ENCODE measurements at places on chromosomes 4 and X.

DNA sequence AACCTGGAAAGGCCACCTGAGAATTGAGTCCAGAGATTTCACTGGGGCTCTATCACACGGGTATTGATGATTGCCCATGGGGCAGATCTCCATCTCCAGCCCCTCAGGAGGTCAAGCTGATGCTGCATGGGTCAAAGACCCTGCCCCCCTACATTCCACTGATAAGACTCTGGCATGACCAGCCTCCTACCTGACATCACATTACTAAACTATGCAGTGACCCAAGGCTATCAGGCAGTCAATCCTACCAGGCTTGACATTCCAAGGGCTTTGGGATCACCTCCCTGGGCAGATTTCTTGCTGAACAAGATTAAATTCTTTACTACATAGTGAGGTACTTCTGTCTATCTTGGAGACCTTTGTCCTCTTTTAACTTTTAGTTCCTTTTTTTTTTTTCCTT lies 192.7 kb upstream of the STS start:
- no peak for DNase-seq

DNA sequence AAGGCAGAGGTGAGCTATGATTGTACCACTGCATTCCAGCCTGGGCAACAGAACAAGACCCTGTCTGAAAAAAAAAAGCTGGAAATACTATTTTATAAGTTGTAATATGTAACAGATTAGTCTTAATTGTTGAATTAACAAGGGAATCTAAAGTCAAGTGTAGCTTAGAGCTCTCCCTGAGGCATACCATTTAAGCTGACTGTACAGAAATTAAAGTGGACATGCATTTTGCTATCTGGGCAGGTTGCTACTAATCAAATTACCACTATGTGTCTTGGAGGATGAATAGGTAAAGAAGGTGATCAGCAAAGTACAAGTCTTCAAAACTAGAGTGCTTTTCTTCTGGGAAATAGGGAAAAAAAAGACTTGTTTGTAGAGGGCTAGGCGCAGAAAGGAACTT lies 205.3 kb upstream of the JADE1 start:
- DNase-seq: no peak

DNA sequence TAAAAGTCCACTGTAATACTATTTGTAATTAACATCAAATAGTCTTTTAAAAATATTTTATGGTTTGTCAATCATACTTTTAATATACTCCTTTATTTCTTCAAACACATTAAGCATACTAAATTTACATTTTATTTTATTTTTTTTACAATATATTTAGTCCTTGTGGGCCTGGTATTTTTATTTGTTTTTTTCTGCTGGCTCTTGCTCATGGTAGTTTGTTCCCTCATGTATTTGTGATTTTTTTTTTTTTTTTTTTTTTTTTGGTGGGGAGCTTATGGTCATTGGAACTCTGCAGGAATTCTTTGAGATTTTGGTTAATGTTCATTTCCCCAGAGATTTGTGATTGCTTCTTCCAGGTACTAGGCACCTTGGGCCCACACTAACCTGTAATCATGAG lies 185.5 kb downstream of the PDGFRA start:
- DNase-seq: no peak

GRCh38 chr4:94345969-94346368 lies 3.3 kb upstream of the HPGDS start:
- DNase-seq: no peak

- no peak for DNase-seq
These were observed 15.8 kb downstream of the BLOC1S4 start for GRCh38 chr4:6731780-6732179.

GRCh38 chr4:85777908-85778631 lies 303.1 kb downstream of the ARHGAP24 start:
- DNase-seq: no peak

- DNase-seq: no peak
These were observed 104.7 kb downstream of the NCAPG start for GRCh38 chr4:17915439-17915838.

DNA sequence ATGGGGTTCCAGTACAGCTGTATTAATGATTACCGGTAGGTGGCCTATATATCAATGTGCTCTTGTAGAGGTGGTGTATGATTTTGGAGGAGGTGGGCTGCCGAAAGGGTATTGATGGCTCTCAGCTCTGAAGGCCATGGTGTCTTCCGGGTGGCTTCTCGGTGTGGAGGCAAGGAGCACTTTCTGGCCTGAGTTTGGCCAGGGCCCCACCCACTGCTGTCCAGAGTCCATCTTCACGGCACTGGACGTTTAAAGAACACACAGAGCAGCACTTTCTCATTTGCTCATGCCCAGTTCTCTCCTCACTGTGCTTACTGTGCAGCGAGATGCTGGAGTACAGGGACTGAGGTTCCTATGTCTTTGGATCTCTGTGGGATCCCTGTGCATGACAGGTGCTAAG lies 16.1 kb downstream of the BST1 start:
- no peak for DNase-seq

- DNase-seq: no peak
These were observed 51.7 kb downstream of the ATP11C start for GRCh38 chrX:139881130-139881529.

DNA sequence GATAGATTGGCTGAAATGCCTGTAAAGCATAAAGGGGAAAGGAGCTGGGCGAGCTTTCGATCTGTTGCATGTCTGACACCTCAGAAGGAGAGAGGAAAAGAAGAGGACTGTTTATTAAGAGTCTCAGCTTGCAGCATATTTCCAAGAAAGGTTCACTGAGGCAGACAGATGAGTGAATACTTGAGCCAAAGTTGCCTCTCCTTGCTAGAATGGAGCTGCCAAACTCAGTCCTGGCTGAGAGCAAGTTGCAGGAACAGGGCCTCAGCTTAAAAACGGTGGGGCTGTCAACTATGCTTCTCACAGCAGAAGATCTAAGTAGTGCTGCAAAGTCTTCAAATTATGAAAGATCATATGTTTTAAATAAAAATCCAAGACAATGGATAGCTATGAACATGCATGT lies 707.5 kb downstream of the PCDH7 start:
- no peak for DNase-seq

DNA sequence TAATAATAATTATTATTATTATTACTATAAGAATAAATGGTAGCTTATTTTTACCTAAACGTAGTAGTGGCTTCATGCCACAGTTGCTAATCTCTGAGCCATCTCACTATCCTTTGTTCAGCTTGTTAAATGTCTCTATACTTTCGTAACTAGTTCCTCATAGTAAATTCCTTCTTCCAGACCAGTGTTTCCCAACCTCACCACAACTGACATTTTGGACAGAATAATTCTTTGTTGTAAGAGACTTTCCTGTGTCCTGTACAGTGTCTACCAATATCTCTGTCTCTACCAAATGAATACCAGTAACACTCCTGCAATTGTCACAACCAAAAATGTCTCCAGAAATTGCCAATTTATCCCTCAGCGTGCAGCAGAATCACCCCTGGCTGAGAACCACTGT lies 1040.9 kb downstream of the DMD start:
- DNase-seq: no peak
